ENCODE measurements at places on chromosomes 7 and 10.

GRCh38 chr10:21501091-21501490, 24.4 kb downstream of the SKIDA1 start:
- H3K4me1 ChIP-seq: peaks cover 28% of the 10 kb centered on the region
- H3K27me3 ChIP-seq: peaks cover 44% of the 10 kb centered on the region
- DNase-seq: no peak
- H3K36me3 ChIP-seq: no peaks in the 10 kb centered on the region
- H3K4me3 ChIP-seq: no peak overlapping the region

DNA sequence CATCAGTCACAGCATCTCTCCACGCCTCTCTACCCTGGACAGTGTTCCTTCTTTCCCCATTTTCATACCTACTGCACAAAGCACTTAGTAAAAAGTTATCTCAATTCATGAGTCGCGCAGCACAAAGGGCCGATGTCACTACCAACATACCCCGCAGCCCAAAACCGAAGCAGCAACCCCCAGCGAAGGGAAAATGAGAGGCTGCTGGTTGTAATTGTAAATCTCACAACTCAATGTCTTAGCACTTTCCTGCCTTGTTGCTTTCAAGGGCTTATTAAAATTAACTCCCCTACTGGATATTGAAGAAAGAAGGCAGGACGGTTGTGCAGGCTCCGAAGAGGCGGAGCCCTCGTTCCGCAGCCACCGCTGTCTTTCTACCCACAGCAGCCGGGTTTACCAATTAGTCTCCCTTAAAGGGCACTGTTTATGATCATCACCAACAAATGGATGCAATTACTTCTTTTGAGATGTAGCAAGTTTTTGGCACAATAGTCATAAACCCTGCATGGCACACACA, 6.5 kb downstream of the DIP2C start:
- peaks cover 3% of the 10 kb centered on the region for H3K36me3 ChIP-seq
- no peak overlapping the region for H3K4me3 ChIP-seq
- no peak for DNase-seq
- peaks cover under 1% of the 10 kb centered on the region for H3K4me1 ChIP-seq
- H3K27ac ChIP-seq: no peak overlapping the region
- peaks cover 21% of the 10 kb centered on the region for H3K27me3 ChIP-seq

- DNase-seq: no peak
- peaks cover 48% of the 10 kb centered on the region for H3K27me3 ChIP-seq
- H3K4me3 ChIP-seq: no peak overlapping the region
- no peak overlapping the region for H3K27ac ChIP-seq
- no peaks in the 10 kb centered on the region for H3K36me3 ChIP-seq
Measured at GRCh38 chr10:97119058-97119745, 66.6 kb downstream of the SLIT1 start.

DNA sequence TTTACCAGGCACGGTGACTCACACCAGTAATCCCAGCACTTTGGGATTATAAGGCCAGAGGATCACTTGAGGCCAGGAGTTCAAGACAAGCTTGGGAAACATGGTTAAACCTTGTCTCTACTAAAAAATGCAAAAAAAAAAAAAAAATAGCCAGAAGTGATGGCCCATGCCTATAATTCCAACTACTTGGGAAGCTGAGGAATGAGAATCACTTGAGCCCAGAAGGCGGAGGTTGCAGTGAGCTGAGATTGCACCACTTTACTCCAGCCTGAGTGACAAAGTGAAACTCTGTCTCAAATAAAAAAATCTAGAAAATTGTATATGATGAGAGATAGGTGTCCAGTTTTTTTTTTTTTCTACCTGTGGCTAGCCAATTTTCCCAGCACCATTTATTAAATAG, 578.2 kb downstream of the ANKRD7 start:
- no peaks in the 10 kb centered on the region for H3K27me3 ChIP-seq
- H3K27ac ChIP-seq: no peak overlapping the region
- no peaks in the 10 kb centered on the region for H3K4me1 ChIP-seq

DNA sequence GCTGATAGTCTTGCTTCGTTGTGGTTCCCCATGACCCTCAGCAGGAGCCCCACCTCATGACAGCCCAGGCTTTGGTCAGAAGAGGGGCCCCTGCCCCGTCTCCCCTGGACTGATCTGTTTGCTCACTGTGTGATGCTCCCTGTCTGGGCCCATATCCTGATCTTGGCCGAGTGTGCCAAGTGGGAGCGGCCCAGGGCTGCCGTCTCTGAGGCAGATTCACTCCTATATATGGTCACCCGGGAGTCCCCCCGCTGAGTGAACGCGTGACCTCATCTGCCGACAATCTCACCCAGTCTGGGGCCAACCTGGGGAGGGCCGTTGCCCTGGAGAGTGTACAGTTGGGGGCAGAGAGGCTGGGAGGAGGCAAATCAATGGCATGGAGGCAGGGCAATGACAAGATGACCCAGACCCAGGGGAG, 34.5 kb downstream of the PPIF start:
- H3K27ac ChIP-seq: no peak overlapping the region
- H3K4me3 ChIP-seq: no peak overlapping the region
- H3K36me3 ChIP-seq: no peaks in the 10 kb centered on the region
- no peaks in the 10 kb centered on the region for H3K4me1 ChIP-seq
- DNase-seq: no peak

DNA sequence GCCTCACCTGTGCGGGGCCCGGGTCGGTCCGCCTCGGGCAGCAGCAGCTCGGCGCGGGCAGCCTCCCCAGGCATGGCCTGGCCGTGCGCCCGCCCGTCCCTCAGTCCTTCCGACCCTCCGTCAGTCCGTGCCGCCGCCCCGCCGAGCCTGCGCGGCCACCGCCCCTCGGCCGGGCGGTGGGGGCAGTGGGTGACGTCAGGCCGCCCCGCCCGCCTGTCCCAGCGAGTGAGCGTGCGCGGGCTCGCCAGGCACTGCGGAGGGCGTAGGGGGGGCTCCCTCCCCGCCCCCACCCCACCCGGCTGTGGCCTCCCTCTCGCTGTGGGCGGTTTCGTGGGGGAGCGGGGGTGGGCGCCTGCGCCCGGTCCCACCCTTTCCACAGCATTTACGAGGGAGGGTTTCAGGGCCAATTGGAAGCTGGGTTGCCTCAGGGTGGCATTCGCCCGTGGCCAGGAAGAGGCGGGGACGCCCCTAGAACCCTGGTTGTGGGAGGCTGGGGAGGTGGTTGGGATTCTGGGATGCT, at the start of gene NACAD:
TSS of gene NACAD (minus strand) at position 149 of the 520 bp plus-strand sequence. CDS start at position 74, 75 bp downstream.
- peak within 1 kb of the TSS; percentile 88 for H3K4me3 ChIP-seq
- peaks cover 9% of the 10 kb centered on the region for H3K36me3 ChIP-seq
- H3K27ac ChIP-seq: peak within 1 kb of the TSS; percentile 82
- peaks cover 10% of the 10 kb centered on the region for H3K4me1 ChIP-seq

- no peak for DNase-seq
- no peak overlapping the region for H3K4me3 ChIP-seq
- peaks cover 9% of the 10 kb centered on the region for H3K27me3 ChIP-seq
Measured at GRCh38 chr7:128721376-128721775, 17.8 kb upstream of the CALU start.

- no peak overlapping the region for H3K27ac ChIP-seq
- H3K27me3 ChIP-seq: peaks cover 25% of the 10 kb centered on the region
- no peak overlapping the region for H3K4me3 ChIP-seq
- H3K36me3 ChIP-seq: no peaks in the 10 kb centered on the region
Measured at GRCh38 chr7:28882869-28883470, 75.2 kb downstream of the TRIL start.

- no peaks in the 10 kb centered on the region for H3K27me3 ChIP-seq
- no peak for DNase-seq
- no peak overlapping the region for H3K27ac ChIP-seq
- H3K4me1 ChIP-seq: no peaks in the 10 kb centered on the region
- H3K4me3 ChIP-seq: no peak overlapping the region
- H3K36me3 ChIP-seq: no peaks in the 10 kb centered on the region
Measured at GRCh38 chr7:81031996-81032395, 113.1 kb upstream of the SEMA3C start.
